Foreskin fibroblast (primary cell): ENCODE measurements at places on chromosomes 2 and 18.

DNA sequence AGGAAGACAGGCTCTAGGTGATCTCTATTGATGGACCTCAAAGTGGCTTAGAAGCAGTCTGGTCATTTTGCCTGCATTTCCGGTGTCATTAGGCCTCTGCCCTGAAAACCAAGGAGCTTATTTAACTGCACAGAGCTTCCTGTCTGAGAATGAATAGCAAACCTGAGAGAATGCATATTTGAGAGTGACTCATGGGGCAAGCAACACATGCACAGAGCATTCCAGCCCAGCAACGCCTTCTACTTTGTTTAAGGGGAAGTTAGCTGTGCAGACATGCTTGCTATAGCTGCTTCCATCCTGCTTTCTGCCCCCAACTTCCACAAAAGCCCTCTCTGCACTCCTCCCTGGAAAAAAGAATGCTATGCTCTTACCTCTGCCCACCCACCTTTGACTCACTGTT lies 232.8 kb downstream of the GRB14 start:
- DNase-seq, result peak; percentile 2

- DNase-seq, result no peak
Observed at GRCh38 chr2:25081237-25081790, 39.4 kb downstream of the EFR3B start.

- DNase-seq, result no peak
Observed at GRCh38 chr2:204453730-204454167, 91.5 kb upstream of the PARD3B start.

DNA sequence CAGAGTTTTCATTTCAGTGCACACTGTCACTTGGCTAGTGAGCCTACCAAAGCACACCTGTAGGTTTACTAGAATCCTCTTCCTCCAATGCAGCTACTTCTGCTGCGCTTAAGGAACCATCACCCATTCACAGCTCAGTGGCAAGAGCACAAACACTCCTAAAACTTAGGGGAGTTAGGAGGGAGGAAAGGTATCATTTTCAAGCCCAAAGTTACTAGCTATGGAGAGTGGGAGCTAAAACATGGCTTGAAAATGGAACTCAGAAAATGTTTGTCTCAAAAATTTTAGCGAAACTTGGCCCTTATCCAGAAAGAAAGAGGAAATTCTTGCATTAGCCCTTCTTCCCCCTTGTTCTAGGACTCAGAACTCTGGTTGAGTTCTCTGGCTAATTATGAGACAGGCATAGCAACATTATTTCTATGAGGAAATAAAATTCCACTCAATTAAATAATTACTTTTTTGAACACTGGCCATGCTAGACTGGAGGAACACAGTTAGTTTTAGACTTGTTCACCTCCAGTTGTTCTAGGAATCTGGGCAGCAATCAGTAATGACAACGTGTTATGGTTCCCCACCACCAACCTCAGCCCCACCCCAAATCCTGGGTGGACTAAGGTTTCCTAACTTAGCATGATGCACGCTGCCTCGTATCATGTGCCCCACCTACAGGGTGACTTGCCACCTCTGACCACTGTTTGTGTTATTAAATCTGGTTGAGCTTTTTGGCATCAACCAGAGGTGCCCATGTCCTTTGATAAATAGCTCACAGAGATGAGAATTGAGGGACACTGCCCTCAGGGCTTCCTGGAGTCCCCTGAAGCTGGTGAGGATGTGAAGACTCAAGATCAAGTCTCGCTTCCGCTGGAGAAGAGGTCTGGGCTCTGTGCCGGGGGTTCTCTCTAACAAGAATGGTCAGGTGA lies 32.8 kb downstream of the LPIN2 start:
- DNase-seq, result no peak

DNA sequence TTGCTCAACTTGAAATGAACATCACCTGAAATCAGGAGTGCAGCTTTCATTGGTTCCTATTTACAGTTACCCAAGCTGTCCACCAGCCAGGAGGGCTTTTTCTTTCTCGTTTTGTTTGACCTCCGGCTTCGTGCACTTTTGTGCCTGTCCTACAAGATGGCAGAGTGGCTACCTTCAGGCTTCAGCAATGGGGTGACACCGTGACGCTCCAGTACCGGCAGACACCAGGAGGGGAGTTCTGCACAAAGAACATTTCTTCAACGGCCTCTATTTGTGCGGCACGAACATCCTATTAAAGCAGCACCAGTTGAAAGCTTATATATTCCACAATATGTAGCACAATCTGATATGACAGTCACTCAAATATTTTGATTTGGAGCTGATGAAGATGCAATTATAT lies 18.3 kb downstream of the RNASEH1 start:
- DNase-seq, result no peak

DNA sequence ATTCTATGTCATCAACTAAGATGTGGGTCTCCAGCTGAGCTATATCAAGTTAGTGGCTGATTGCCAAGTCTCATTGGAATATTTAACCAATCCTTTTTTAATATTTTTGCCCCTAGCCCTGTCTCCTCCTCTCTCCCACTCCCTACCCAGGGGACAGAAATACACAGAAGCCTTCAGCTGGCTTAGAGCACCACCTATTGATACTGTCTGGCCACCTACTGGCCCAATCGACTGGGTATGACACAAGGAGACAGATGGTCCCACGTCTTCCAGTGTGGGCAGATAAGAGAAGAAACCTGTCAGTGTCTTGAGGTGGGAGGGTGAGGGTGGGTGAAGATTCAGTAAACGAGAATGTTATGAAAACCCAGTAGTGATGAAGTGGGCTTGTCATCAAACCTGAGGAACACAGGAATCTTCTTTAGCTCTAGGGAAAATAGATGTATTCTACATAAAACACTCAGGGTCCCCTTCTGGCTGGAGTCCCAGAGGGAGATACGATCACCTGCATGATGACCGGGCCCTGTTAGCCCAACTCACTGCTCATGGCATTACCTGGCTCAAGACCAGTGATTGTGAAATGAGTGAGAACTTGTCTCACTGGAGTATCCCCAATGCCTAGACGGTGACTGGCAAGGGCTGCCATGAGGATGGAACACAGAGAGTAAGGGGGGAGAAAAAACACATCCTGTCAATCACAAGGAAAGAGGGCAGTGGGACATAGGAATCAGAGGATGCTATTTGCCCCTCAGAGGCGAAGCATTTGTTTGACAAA lies 26.7 kb downstream of the POLR1A start:
- DNase-seq, result peak; percentile 37

DNA sequence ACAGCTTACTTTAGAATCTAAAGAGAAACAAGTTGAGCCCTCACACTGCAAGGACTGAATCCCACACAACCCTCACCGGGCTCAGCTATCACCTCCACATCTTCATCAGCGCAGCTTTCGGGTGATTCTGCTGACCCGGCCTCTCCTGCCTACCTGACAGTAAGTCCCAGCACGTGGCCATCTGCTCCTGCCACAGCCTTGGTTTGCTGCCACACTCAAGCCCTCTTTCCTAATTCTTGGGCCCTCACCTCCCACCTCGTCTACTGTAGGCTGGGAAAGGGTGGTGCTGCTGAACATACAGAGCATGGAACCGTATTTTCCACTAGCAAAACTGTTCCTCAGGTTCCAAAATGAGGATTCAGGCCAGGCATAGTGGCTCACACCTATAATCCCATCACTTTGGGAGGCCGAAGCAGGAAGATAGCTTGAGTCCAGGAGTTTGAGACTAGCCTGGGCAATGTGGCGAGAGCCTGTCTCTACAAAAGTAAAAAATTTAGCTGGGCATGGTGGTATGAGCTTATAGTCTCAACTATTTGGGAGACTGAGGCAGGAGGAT lies 55.3 kb upstream of the HAAO start:
- DNase-seq, result no peak

DNA sequence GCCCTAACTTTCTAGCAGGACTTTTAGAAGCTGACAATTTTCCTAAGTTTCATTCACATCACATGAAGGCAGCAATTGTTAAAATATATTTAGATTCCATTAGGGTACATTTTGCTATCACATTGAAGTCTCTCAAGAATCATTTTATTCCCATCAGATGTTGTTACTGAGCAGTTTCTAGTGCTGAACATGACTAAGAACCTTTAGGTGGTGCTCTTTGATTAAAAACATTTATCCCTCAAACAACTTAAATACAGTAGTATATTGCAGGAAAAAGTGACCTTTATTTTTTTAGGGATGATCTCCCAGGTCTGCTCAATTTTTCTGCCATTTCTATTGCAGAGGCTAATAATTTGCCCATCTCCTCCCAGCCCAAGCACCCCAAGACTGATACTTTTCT lies 22.9 kb upstream of the NARS1 start:
- no peak for DNase-seq

- no peak for DNase-seq
Observed at GRCh38 chr2:142920571-142920970, 43.1 kb downstream of the KYNU start.

GRCh38 chr2:101223814-101224231 lies 28.9 kb upstream of the CNOT11 start:
- peak; percentile 41 for DNase-seq

DNA sequence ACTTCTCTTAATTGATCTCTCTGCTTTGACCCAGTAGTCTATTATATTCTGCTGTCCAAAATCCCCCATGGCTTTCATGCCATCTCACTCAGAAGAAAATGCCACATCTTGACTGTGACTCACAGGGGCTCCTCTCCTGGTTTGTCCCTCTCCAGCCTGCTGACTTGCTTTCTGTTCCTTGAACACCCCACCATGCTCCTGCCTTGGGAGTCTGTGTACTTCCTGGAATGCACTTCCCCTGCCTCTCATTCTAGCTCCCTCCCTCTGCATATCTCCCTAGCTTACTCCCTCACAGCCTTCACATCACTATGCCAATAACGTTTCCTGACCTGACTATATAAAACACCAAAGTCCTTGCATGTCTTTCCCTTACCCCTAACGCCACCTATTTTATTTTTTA lies 167.2 kb downstream of the TRIB2 start:
- DNase-seq, result no peak
